ENCODE measurements at places on chromosomes 3 and 15.

GRCh38 chr3:14304101-14305045 lies 98.0 kb upstream of the SLC6A6 start:
- DNase-seq = no peak

DNA sequence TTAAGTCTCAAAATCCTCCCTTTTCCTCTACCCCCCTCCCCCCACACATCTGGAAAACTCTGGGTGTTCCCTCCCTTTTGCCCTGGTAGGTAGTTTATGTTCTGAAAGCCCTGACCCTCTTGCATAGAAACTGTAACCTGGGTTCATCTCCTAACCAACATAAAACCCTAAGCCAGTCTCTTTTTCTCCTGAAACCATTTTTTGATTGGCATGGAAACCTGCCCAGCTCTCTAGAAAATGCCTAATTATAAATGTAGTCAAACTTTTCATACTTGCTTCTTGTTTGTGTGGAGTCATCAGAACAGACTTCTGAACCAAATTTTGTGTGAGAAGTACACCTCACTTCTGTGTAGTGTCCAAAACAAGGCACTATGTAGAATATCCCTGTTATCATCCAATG lies 1264.4 kb downstream of the SI start:
- no peak for DNase-seq

- DNase-seq = no peak
These were observed 155.7 kb downstream of the RAB11A start for GRCh38 chr15:66025015-66025452.

DNA sequence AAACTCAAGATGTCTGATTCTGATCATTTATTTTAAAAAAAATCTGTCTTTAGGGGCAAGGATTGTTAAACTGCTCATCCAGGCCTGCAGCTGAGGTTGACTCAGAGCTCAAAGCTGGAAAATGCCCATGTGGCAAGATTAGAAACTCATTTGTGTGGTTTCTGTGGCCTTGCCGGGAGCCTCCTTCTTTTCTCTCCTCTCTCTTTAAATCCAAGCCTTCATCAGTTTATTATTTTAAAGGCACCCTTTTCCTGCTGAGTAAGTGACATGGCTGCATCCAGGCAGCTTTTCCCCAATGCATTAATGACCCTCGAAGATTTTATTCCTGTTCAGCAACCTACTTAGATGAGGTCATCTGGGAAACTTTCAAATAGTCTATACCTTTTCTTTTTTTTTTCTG lies 221.3 kb upstream of the CDIN1 start:
- DNase-seq = no peak

DNA sequence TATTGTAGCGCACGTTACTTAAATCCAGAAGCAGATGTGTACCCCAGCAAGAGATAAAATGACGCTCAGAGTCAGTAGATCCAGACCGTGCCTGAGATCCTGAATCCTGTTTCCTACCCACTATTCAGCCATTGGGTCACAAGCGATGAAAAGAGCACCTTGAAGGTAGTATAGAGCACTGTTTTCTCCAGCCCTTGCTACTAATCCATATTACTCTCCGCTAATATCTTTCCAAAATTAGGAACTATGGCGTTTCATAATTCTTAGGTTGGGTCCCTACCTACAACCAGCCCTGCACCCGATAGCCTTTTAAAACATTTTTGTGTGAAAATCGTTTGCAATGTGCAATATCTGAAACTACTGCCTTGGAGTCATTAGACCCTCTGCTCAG lies 596 bp downstream of the BTD start:
- no peak for DNase-seq

DNA sequence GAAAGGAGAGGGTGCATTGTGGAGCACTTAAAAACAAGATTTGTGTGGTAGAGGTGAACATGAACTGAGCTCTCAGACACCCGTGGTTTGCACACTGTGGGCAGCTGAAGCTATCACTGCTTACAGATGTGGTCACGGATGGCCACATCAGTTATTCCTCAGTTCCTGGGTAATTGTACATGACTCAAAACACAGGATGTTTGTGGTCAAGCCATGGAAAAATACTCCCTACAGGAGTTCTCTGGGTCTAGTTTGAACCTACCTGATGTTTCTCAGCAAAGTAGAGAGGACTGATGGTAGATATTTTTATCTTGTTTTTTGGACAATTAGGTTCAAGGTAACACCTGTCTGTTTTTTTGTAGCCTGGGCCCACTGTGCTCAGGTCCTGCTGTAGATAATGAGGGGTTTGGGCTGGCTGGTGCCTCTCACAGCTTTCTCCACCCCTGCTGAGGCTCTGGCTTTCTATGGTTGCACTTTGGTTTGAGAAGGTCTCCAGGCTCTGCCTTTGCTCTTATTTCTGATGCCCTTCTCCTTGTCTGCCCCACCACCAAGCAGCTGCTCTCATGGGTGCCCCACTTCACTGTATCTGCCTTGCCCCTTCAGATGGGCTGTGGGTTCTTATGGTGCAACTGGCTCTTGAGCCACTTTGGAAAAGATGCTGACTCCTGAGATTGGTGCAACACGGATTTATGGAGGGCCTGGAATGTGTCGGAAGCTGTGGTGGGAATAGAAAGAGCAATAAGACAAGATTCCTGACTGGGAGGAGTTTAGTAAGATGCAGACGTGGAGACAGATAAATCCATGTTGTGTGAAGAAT lies 40.1 kb downstream of the CDCP1 start:
- DNase-seq = no peak

DNA sequence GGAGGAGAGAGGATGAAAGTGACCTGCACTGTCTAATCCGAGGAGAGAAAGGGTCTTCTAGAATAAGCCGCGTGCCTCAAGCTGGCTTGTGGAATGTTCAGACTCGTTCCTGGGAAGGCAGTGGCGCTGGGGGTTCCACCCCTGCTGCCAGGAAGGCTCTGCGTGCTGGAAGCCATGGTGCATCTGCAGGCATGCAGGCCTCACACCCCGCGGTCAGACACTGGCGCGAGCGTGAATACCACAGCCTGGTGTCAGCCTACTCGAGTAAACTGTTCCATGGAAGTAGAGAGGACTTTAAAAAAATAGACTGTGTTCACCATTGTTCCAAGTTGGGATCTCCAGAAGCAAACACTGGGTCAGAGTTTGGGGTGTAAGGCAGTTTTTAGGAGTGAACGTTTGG lies 25.9 kb upstream of the GABRG3 start:
- no peak for DNase-seq

GRCh38 chr3:196611761-196612483 lies 27.6 kb upstream of the NRROS start:
- no peak for DNase-seq

GRCh38 chr3:72571638-72572114 lies 276.6 kb downstream of the SHQ1 start:
- no peak for DNase-seq

GRCh38 chr15:25793354-25794050 lies 69.6 kb downstream of the ATP10A start:
- no peak for DNase-seq

DNA sequence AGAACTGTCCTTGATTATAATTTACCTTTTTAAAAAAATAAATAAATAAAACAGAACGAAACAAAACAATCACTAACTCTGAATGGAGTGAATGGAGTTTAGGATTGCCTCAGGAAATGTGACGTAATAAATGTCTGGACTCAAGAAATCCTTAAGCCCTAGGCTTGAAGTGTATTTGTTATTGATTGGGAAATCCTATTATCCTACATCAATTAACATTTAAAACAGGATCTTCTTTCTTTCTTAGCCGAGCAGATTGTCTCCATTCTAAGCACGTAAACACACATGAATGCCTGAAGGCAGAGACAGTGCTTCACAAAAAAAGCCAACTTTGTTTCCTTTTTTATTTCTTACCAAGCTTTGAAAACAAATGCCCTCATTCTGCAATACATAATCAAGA lies 33.4 kb downstream of the KAT2B start:
- DNase-seq = no peak

GRCh38 chr3:120469882-120470301 lies 19.1 kb upstream of the FSTL1 start:
- DNase-seq = peak; percentile 5

GRCh38 chr15:94352636-94353487 lies 121.5 kb downstream of the MCTP2 start:
- DNase-seq = no peak

GRCh38 chr3:72123908-72124441 lies 339.0 kb upstream of the PROK2 start:
- DNase-seq = no peak

DNA sequence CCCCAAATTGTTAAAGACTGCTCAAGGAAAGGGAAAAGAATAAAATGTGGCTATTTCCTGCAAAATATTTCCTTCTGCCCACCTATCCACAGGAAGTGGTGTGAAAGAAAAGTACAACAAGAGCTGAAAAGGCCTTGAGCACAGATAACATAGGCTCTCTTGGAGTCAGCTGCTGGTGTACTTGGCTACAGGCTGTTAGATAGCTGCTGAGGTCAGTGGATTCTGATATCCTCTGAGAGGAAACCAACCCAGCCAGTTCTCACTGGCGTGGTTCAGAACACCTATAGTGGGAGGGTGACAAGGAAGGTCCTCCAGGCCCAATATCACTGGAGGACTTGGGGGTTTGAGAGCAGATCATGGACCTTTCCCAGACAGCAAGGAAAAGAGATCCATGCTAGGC lies 124.4 kb upstream of the GAP43 start:
- DNase-seq = no peak

GRCh38 chr3:29696311-29696710 lies 415.4 kb downstream of the RBMS3 start:
- DNase-seq = no peak

GRCh38 chr3:113532698-113533533 lies 561 bp downstream of the SIDT1 start:
- DNase-seq = peak; percentile 43

GRCh38 chr15:80501476-80501875 lies 97.3 kb downstream of the ARNT2 start:
- DNase-seq = no peak

DNA sequence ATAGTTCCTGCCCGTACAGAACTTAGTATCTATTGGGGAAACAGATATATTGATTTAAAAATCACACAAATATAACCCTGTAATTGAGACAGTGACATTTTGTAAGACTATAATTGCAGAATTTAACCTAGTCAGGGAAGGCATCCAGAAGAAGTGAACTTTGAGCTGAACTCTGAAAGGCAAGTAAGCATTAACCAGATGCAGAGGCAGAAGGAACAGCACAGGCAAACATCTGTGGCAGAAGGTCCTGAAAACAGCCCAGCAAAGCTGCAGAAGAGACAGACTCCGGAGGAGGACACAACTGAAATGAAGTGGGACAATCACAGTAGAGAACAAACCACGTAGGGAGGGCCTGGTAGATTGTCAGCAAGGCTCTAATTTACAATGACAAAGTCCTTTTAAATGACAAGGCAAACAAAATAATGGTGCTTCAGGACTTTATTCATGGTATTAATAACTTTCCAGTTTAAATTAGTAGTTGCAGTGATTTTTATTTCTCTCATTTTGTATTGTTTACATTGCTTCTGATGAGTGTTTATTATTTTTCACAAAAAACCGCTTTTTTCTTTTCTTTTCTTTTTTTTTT lies 14.5 kb downstream of the BCL2A1 start:
- DNase-seq = no peak

GRCh38 chr15:37652646-37653417 lies 281.6 kb upstream of the TMCO5A start:
- no peak for DNase-seq

- DNase-seq = no peak
These were observed 9.3 kb downstream of the STRA6 start for GRCh38 chr15:74193299-74193718.

DNA sequence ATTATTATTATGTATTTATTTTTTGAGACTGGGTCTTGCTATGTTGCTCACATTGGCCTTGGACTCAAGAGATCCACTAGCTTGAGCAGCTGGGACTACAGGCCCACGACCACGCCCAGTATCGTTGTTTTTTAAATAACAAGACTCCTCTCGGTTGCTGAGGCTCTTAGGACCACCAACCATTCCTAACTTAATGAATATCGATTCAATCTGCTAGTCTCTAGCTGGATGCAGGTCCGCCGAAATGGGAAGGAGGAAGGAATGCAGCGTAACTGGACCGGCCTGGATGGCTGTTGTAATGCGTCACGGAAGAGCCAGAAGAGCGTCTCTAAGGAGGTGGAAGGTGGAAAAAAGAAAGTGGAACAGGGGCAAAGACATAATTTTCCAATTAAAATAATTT lies 1.7 kb downstream of the ANXA2 start:
- DNase-seq = no peak

DNA sequence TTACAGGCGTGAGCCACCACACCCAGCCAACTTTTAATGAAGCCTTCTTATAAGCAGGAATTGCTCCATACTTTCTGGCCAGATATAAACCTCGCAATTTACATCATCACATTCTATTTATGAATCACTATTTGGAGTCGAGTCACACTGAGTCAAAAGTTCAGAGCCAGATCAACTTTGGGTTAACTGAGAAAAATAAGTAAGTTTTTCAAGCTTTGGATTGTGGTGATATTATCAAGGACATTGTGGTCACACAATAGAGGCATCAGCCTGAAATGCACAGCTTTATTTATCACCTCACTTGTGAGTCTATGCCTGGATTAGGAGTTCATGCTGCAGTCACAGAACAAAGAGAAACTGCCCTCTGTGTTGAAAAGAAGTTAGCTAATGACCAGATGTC lies 1163.5 kb downstream of the ROBO1 start:
- DNase-seq = no peak

DNA sequence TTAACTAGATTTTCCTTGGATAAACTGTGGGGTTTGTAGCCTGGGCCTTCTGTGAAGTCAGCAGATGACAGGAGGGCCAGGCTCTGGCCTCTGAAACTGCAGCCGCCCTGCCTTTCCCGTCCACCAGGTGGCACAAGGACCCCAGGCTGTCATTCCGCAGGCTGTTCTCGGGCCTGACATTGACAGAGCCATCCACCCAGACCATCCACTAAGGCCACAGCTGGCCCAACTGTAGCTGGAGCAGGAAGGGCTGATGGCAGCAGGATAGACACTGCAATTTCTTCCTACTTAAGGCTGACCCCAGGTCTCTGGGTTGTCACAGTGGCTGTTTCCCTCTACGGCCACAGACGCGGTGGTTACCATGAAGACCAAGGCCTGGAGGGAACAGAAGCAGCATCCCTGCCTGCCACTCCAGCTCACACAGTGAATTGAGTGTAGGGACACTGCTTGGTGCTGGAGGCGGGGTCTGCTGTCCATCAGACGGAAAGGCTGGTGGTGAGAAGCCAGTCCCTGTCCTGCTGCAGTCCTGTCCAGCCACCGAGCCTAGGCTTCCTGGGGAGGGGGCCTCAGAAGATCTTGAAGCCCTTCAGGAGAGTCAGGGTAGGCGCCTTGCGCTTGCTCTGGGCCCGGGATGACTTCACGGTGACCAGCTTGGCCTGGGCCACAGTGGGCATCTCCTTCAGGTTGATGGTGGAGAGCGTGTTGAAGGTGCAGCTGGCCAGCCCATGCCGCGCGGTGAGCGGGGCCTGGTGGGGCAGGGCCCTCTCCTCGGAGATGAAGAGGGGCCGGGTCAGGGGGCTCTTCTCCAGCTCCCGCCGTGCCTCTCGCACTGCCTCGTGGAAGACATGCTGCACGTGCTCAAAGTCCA lies 9.4 kb downstream of the SLC51B start:
- peak; percentile 25 for DNase-seq

- DNase-seq = no peak
These were observed 262.6 kb downstream of the C3orf38 start for GRCh38 chr3:88412346-88412745.

- DNase-seq = no peak
These were observed 71.9 kb upstream of the PRR23E start for GRCh38 chr3:127120851-127121647.

- no peak for DNase-seq
These were observed 23.6 kb downstream of the CRTC3 start for GRCh38 chr15:90553248-90553745.
